ENCODE measurements at places on chromosomes 7 and 10.

DNA sequence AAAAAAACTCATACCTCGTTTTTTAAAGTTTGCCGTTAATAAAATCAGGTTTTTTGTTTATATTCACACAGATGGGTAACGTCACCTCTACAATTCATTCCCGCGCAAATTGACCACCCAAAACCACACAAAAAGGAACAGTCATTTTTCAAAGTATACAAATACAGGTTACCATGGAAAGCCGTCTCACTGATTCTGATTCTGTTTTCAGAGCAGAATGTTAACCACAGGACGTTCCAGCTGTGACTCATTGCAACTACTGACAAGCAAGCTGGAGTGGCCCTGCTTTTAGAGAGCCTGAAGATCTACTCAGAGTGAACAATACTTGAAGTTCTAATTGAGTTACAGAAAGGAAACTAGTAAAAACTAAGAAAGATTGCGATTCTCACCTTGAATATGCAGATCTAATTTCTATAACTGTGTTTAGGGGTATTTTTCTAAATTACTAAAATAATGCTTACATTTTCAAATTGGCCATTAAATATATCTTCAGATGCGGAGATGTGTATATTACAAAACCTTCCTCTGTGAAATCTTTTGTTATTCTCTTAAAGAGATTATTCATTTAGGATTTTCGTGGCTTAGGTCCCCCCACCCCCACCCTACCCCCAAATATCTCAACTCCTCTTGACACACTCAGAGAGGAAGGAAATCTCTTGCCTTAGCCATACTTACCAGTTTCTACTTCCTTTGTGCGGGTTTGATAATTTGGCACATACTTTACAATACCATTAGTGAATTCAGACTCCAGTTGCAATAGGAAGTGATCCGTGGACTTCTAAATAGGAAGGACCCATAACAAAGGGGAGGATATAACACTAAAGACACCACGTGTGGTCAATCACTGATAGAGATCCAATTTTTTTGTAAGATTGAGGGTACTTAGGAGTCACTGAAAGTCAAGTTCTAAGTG, 106.0 kb downstream of the CUBN start:
- DNase-seq: no peak

- no peak for DNase-seq
Measured at GRCh38 chr7:55472928-55473725, 99.2 kb downstream of the VOPP1 start.

- DNase-seq: no peak
Measured at GRCh38 chr10:72704117-72704516, 12.2 kb downstream of the MCU start.

DNA sequence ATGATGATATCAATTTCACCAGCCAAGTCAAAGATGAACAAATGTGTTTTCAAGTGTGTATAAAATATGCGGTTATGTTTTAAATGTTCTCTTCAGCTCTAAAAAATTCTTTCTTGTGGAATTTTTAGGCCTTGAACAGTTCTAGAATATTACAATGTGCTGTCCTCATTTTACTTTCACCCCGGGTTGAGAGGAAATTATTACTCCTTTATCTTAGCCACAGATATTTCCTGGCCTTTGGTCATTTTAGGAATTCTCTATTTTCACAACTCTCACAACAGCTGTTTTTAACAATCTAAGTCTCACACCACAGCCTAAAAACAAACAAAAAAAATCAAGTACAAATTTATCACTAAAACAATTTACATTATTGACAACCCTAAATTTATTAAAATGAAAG, 112.2 kb upstream of the HGF start:
- no peak for DNase-seq

- no peak for DNase-seq
Measured at GRCh38 chr7:90212149-90212495, 582 bp downstream of the STEAP2 start.

- DNase-seq: no peak
Measured at GRCh38 chr10:126090911-126091728, 194.8 kb downstream of the FANK1 start.

DNA sequence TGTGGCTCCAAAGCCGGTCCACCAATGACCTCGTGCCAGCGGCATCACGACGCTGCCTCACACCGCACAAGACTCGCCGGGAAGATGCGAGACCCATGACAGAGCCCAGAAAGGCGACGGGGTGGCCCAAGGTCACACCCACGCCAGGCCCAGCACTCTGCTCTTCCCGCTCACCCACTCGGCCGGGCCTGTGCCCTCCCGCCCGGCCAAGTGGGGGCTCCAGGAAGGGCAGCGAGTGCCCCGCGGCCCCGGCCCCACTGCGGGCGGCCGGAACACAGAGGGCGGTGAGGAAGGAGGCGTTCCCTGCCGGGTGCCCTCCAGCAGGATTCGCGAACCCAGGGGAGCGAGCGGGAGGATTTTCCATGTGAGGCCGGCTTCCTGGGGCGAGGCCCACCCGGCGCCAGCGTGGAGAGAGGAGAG, 56.3 kb downstream of the PDGFA start:
- no peak for DNase-seq

DNA sequence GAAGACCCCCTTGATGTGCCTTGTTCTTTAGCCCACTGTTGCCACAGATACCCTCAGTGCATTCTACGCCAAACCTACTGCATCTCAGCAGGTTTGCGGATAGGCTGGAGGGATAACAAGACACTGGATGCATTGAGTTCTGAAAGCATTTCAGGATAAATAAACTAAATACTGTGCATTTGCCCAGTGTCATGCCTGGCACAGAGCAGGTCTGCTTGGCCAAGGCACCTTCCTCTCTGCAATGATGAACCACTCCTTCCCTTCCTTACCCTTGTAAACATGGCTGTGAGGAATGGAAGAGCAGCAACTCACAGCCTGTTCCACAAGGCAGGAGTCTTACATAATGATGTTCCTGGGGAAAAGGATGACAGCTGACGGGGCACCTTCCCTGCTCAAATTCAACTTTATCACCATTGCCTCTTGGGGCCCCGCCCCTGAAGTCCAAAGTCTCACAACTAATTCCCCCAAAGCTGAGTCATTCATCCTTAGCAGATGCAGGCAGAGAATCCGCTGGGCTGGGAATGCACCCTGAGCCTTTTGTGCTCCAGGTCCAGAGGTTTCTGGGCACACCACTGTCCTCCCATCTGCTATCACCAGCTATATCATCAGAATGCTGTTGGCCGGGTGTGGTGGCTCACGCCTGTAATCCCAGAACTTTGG, 11.6 kb downstream of the DDX56 start:
- no peak for DNase-seq
